ENCODE measurements at places on chromosomes 4 and X.

GRCh38 chrX:70553516-70553915, 108.9 kb downstream of the DLG3 start:
- DNase-seq: no peak

GRCh38 chrX:17655211-17656034, 81.9 kb upstream of the SCML1 start:
- DNase-seq: peak; percentile 46

- no peak for DNase-seq
These were observed 13.9 kb downstream of the SLC2A9 start for GRCh38 chr4:10007436-10007740.

DNA sequence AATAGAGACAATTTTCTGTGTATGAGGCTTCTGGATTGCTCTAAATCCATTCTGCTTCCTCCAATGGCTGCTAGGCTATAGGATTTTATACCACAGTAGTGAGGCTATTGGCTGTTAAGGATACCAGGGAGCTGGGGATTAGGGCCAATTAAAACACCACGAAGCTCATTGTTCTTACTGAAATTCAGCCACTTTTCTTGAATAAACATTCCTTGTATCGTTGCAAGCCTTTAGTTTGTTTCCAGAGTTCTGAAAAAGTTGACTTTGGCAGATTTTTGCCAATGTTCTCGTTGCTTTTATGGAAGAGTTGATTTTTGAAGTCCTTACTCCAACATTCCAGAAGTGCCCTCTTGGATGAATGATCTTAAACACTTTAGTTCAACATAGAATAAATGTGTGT, 238.4 kb upstream of the TEX13A start:
- no peak for DNase-seq
